ENCODE measurements at places on chromosomes 2 and 18. TPM values are rescaled to one million over a fixed set of nuclear protein-coding genes. Genes with fewer than 3 reads are reported as not detected.

CD28 gene
- polyA plus RNA-seq = 0.33 TPM

RFX8 gene
- 0.30 TPM for polyA plus RNA-seq

ZNG1B gene
- 25.0 TPM for polyA plus RNA-seq

PARD6G gene
- polyA plus RNA-seq = 5.9 TPM

FOXI3 gene
- not detected for polyA plus RNA-seq

STON1 gene
- 57.0 TPM for polyA plus RNA-seq

CRYBA2 gene
- polyA plus RNA-seq = not detected

DCC gene
- 0.08 TPM for polyA plus RNA-seq

TRIB2 gene
- polyA plus RNA-seq = 27.5 TPM

IL1RL1 gene
- polyA plus RNA-seq = 7.3 TPM

DLX2 gene
- polyA plus RNA-seq = 0.08 TPM

CDH2 gene
- 1.8 TPM for polyA plus RNA-seq

CXCR4 gene
- 20.4 TPM for polyA plus RNA-seq

MYOM1 gene
- 14.9 TPM for polyA plus RNA-seq

ZNF521 gene
- 13.1 TPM for polyA plus RNA-seq

ARHGAP15 gene
- polyA plus RNA-seq = 3.9 TPM

TOGARAM2 gene
- polyA plus RNA-seq = 1.6 TPM

VWA3B gene
- 0.11 TPM for polyA plus RNA-seq

CYS1 gene
- polyA plus RNA-seq = 6.2 TPM

FECH gene
- 24.6 TPM for polyA plus RNA-seq

COPS7B gene
- polyA plus RNA-seq = 33.2 TPM

IHH gene
- 0.13 TPM for polyA plus RNA-seq

TNS1 gene
- 576 TPM for polyA plus RNA-seq

TSPYL6 gene
- polyA plus RNA-seq = not detected

WDR35 gene
- 7.3 TPM for polyA plus RNA-seq

C18orf63 gene
- not detected for polyA plus RNA-seq

TUBB8B gene
- 0.28 TPM for polyA plus RNA-seq

HOXD10 gene
- polyA plus RNA-seq = 4.1 TPM

METTL5 gene
- 61.1 TPM for polyA plus RNA-seq

TYMS gene
- polyA plus RNA-seq = 2.2 TPM

LYG2 gene
- not detected for polyA plus RNA-seq

GLB1L gene
- polyA plus RNA-seq = 6.5 TPM

GULP1 gene
- 36.2 TPM for polyA plus RNA-seq

TRAPPC8 gene
- 18.2 TPM for polyA plus RNA-seq

LDLRAD4 gene
- 13.8 TPM for polyA plus RNA-seq

KATNAL2 gene
- 1.8 TPM for polyA plus RNA-seq

TAF4B gene
- 3.5 TPM for polyA plus RNA-seq

NEDD4L gene
- polyA plus RNA-seq = 15.1 TPM

PMAIP1 gene
- 1.1 TPM for polyA plus RNA-seq

RFTN2 gene
- 4.0 TPM for polyA plus RNA-seq

ACP1 gene
- polyA plus RNA-seq = 84.5 TPM

CHN1 gene
- polyA plus RNA-seq = 13.2 TPM

PTPRN gene
- 2.1 TPM for polyA plus RNA-seq

SCYGR4 gene
- not detected for polyA plus RNA-seq

COL4A3 gene
- 1.4 TPM for polyA plus RNA-seq

RAX gene
- not detected for polyA plus RNA-seq

IL1R2 gene
- polyA plus RNA-seq = 31.2 TPM

ELOA2 gene
- not detected for polyA plus RNA-seq

MROH2A gene
- polyA plus RNA-seq = 7.3 TPM

FBXO15 gene
- 0.38 TPM for polyA plus RNA-seq

DNAH7 gene
- 0.28 TPM for polyA plus RNA-seq

RGPD4 gene
- polyA plus RNA-seq = 0.03 TPM

ZSWIM2 gene
- polyA plus RNA-seq = not detected

Measured in urinary bladder (tissue), 4 donors.